ENCODE measurements at places on chromosomes 2 and 18. TPM values are rescaled to one million over a fixed set of nuclear protein-coding genes. Genes with fewer than 3 reads are reported as not detected.

The ANKRD36 gene
- total RNA-seq = 38.9 TPM

The REG1A gene
- total RNA-seq = not detected

The IL36RN gene
- total RNA-seq = not detected

The ADGRF3 gene
- total RNA-seq = 0.04 TPM

The TRABD2A gene
- total RNA-seq = 0.59 TPM

GRCh38 chr2:152353364-152353763, 18.4 kb downstream of the FMNL2 start:
- DNase-seq = no peak

DNA sequence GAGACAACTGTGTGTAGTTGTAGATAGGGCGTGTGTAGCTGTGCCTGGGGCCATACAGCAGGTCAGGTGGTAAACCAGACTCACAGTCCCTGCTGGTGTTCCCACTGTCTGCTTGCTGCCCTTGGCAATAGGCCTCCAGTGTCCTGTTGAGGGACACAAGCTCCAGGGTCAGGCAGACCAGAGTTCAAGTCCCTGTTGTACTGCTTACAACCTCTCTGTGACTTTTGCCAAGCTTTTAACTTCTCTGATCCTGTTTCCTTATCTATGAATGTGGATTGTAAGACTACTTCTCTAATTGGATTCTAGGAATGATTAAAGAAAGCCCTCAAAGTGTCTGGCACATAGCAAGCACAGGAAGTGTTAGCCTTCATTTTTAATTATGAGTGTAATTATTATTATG, 68.6 kb downstream of the MERTK start:
- no peak for DNase-seq

DNA sequence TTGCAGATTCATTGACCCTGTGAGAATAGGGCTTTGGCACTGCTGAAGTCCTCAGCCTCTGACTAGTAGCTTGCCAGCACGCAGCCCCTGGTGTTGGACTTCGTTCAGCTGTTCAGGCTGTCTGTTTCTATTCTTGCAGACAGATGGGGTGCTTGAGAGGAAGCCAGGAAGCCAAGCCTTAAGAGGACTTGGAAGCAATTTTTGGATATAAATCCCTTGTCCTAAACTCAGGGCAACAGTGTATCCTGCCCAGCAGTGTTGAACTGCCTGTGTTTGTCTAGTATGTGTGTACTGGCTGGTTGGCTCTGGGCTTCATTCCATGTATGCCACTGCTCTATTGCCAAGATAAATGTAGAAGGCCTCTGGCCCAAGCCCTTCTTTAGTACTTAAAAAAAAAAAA, 108.6 kb downstream of the COMMD1 start:
- DNase-seq = peak; percentile 4

GRCh38 chr2:237806334-237806733, 7.8 kb downstream of the RBM44 start:
- DNase-seq = no peak

DNA sequence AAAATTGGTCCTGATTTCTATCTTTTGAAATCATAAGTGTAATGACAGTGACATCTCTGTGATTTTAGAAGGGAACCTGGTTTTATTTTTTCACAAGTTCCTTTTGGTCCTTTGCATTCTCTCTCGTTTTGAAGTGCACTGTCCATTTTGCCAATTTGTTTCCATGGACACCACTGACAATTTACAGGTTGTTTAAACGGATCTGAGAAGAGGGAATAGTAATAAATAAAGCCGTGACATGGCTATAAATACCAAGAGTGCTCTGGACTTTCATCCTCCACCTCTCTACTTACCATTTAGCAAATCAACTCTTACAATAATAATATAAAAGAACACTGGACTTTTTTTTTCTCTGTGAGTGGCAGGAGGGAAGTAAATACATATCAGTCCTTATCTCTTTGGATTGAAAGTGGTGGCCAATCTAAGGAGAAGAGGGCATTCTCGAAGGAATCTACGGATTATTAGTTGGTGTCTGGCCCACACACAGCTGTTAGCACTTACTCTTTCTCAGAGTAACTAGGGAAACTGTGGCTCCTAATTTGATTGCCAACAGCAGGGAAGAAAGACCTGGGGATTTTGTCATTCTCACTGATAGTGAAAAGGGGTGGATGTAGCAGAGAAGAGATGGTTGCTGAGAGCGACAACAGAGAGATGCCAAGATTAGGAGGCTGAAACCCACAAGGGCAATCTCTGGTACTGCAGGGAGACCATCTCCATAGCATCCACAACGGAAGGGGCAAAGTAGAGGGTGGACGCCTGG, 108.7 kb upstream of the FSHR start:
- DNase-seq = no peak
